ENCODE measurements at places on chromosomes 3 and 15. TPM values are rescaled to one million over a fixed set of nuclear protein-coding genes. Genes with fewer than 3 reads are reported as not detected.

Gene SI
- polyA plus RNA-seq = 8.8 TPM

Gene SMCO1
- not detected for polyA plus RNA-seq

Gene TGM5
- not detected for polyA plus RNA-seq

Gene RTP1
- 0.04 TPM for polyA plus RNA-seq

Gene EIF1B
- 69.7 TPM for polyA plus RNA-seq

Gene ROBO1
- 12.0 TPM for polyA plus RNA-seq

Gene ST8SIA2
- 0.23 TPM for polyA plus RNA-seq

Gene GCNT3
- polyA plus RNA-seq = 126 TPM

Gene SH2D7
- 2.5 TPM for polyA plus RNA-seq

Gene HAPLN3
- polyA plus RNA-seq = 0.60 TPM

Gene SHF
- polyA plus RNA-seq = 12.6 TPM

Gene NRROS
- 0.60 TPM for polyA plus RNA-seq

Gene DPPA2
- not detected for polyA plus RNA-seq

Gene MYO9A
- polyA plus RNA-seq = 7.1 TPM

Gene CLCN2
- 10.9 TPM for polyA plus RNA-seq

Gene PPM1M
- 16.9 TPM for polyA plus RNA-seq

Gene NANOGP8
- not detected for polyA plus RNA-seq

Gene CILP
- polyA plus RNA-seq = 1.2 TPM

Gene AQP9
- 2.8 TPM for polyA plus RNA-seq

Gene NR2F2
- polyA plus RNA-seq = 12.6 TPM

Gene GP5
- polyA plus RNA-seq = 0.69 TPM

Gene CAPN3
- polyA plus RNA-seq = 11.4 TPM

Gene PPP1R14D
- polyA plus RNA-seq = 395 TPM

Gene TGM4
- not detected for polyA plus RNA-seq

Gene RLBP1
- polyA plus RNA-seq = not detected

Gene FYTTD1
- polyA plus RNA-seq = 11.4 TPM

Gene C3orf18
- 4.0 TPM for polyA plus RNA-seq

Gene PATL2
- polyA plus RNA-seq = 1.2 TPM

Gene A4GNT
- polyA plus RNA-seq = not detected

Gene KNG1
- not detected for polyA plus RNA-seq

Gene PLSCR5
- not detected for polyA plus RNA-seq

Gene GABRR3
- not detected for polyA plus RNA-seq

Gene GOLGA8Q
- polyA plus RNA-seq = not detected

Gene SUCNR1
- polyA plus RNA-seq = 2.8 TPM

Gene CHRD
- 4.5 TPM for polyA plus RNA-seq

Gene QTRT2
- 10.2 TPM for polyA plus RNA-seq

Gene GRK7
- polyA plus RNA-seq = not detected

Gene LMCD1
- 6.5 TPM for polyA plus RNA-seq

Gene CADPS
- polyA plus RNA-seq = not detected

Gene ERICH6
- not detected for polyA plus RNA-seq

Gene TM4SF4
- polyA plus RNA-seq = not detected

Gene RTP4
- 11.2 TPM for polyA plus RNA-seq

Gene CKMT1A
- 105 TPM for polyA plus RNA-seq

Gene PLSCR2
- polyA plus RNA-seq = not detected

Gene TEX55
- not detected for polyA plus RNA-seq
